ENCODE measurements at places on chromosomes 5 and 9. TPM values are rescaled to one million over a fixed set of nuclear protein-coding genes. Genes with fewer than 3 reads are reported as not detected.

Gene C9
- total RNA-seq = 0.44 TPM

Gene GRXCR2
- not detected for total RNA-seq

Gene GIN1
- total RNA-seq = 4.2 TPM

Gene KCNV2
- total RNA-seq = not detected

Gene GDA
- under 0.01 TPM for total RNA-seq

Gene GBGT1
- 10.3 TPM for total RNA-seq

Gene ZNF622
- 44.2 TPM for total RNA-seq

Gene ELOVL7
- total RNA-seq = 0.29 TPM

Gene ARHGEF28
- 14.7 TPM for total RNA-seq

Gene OR1J1
- not detected for total RNA-seq

Gene IGIP
- total RNA-seq = 5.7 TPM

Gene NIPSNAP3A
- 19.3 TPM for total RNA-seq

Gene FOXD4L6
- under 0.01 TPM for total RNA-seq

Gene GADD45G
- 2.0 TPM for total RNA-seq

Gene MOB3B
- total RNA-seq = 0.57 TPM

Gene SPINK4
- 1.8 TPM for total RNA-seq

Gene RMRP
- total RNA-seq = 27,284 TPM

Gene SPATA6L
- 0.43 TPM for total RNA-seq

Gene GFM2
- 49.8 TPM for total RNA-seq

Gene ZNF618
- total RNA-seq = 11.2 TPM

Gene PCDHB16
- under 0.01 TPM for total RNA-seq

Gene ADRB2
- total RNA-seq = 2.3 TPM

Gene PCDHB14
- total RNA-seq = 0.29 TPM

Gene CA9
- total RNA-seq = not detected

Gene SLC36A1
- total RNA-seq = 14.2 TPM

Gene EDIL3
- total RNA-seq = 54.3 TPM

Gene RFX3
- 3.3 TPM for total RNA-seq

Gene ANKRD55
- 0.44 TPM for total RNA-seq

Gene NR6A1
- 0.66 TPM for total RNA-seq

Gene SLC36A3
- not detected for total RNA-seq

Gene PAPPA
- total RNA-seq = 357 TPM

Gene PCDHA4
- under 0.01 TPM for total RNA-seq

Gene RASEF
- 0.44 TPM for total RNA-seq

Gene PCDHB10
- total RNA-seq = 0.43 TPM

Gene CEL
- not detected for total RNA-seq

Gene SLC6A19
- total RNA-seq = not detected

Gene CLTA
- total RNA-seq = 420 TPM

Gene FBXL17
- total RNA-seq = 19.0 TPM

Gene QRFP
- not detected for total RNA-seq

Gene SLC23A1
- total RNA-seq = not detected

Gene STPG3
- not detected for total RNA-seq

Gene PCDHB6
- 0.14 TPM for total RNA-seq

Gene FBP1
- not detected for total RNA-seq

Gene F2R
- total RNA-seq = 87.3 TPM

Gene CNTNAP3B
- 0.57 TPM for total RNA-seq

Gene ANKRD18B
- total RNA-seq = 1.1 TPM

Gene NEUROG1
- not detected for total RNA-seq

Gene WDR55
- total RNA-seq = 46.2 TPM

Gene MOCS2
- 32.6 TPM for total RNA-seq

Gene ADGRV1
- 0.66 TPM for total RNA-seq

Gene BTNL8
- not detected for total RNA-seq

Gene SMAD5
- 36.5 TPM for total RNA-seq

Gene PHF24
- not detected for total RNA-seq

Gene GARIN3
- not detected for total RNA-seq

Gene VLDLR
- 8.3 TPM for total RNA-seq

Gene TERT
- not detected for total RNA-seq

Gene LCN6
- total RNA-seq = not detected

Measured in placental pericyte (primary cell).